ENCODE measurements at places on chromosomes 11 and 22. TPM values are rescaled to one million over a fixed set of nuclear protein-coding genes. Genes with fewer than 3 reads are reported as not detected.

SAA2 gene
- not detected for total RNA-seq

SYTL2 gene
- total RNA-seq = 10.3 TPM

OR51L1 gene
- not detected for total RNA-seq

BBOX1 gene
- total RNA-seq = not detected

B4GALNT4 gene
- total RNA-seq = 294 TPM

GNAZ gene
- total RNA-seq = 6.0 TPM

ARHGEF17 gene
- 136 TPM for total RNA-seq

RTN4R gene
- total RNA-seq = 9.5 TPM

GLYATL1 gene
- total RNA-seq = 0.33 TPM
